Mesendoderm (in vitro differentiated cells): ENCODE measurements at places on chromosomes 6 and 20.

GRCh38 chr20:19022118-19022575 is 190.3 kb upstream of the SLC24A3 start:
- DNase-seq = no peak

- no peak for DNase-seq
These were observed 88.8 kb upstream of the SOX4 start for GRCh38 chr6:21504790-21505189.

DNA sequence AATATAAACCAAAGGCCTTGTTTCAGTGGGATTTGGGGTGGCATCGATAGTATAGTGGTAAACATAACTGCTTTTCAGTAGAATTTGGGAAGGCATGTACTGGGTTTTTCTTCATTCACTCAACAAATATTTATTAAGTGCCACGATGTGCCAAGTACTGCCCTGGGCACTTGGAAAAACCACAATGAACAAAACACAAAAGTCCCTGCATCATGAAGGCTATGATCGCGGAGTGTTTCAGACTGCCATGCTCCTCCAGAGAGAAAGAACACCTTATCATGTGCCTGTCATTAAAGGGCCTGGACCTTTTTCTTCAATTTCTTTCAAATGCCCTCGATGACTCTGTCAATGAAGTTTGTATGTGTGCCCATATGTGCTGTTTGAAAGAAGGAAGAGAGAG is 59.2 kb upstream of the CEP85L start:
- DNase-seq = no peak

- DNase-seq = no peak
These were observed 268.8 kb downstream of the TMEM242 start for GRCh38 chr6:157054531-157054979.

- DNase-seq = no peak
These were observed 210.4 kb downstream of the KCNQ5 start for GRCh38 chr6:72832271-72832670.

DNA sequence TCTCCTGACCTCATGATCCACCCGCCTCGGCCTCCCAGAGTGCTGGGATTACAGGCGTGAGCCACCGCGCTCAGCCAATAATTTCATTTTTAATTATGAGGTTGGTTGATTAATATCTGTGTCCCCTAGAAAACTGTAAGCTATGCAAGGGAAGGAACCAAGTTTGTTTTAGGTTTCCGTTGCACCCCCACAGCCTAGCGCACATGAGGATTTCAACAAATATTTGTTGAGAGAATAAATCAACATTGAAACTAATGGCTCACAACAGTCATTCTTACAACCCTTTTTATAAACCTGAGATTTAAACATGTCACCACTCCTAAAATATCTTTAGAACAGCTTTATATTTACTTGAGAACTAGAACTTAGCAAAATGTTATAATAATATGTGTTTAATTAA is 114.0 kb upstream of the CARMIL1 start:
- no peak for DNase-seq

- no peak for DNase-seq
These were observed 229.7 kb downstream of the PRL start for GRCh38 chr6:22067122-22067521.

DNA sequence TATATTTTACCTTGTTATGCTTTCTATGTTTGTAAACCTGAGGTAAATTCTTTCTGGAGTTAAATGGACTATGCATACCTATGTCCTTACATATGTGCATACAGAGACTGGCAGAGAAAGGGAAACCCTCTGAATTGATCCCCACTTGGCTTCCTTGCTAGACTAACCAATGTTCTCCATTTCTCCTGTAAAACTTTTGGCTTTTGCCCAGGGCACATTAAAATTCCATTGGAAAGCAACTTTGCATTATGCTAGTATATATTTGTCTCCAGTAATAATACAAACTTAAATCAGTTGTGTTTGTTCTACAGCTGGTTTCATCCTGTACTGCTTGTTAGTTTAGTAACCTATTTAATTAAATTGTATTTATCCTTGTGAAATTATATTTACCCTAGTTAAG is 646.0 kb upstream of the MARCKS start:
- peak; percentile 20 for DNase-seq

GRCh38 chr6:45371924-45372573 is 5.7 kb downstream of the SUPT3H start:
- no peak for DNase-seq
